ENCODE measurements at places on chromosomes 3 and 15.

DNA sequence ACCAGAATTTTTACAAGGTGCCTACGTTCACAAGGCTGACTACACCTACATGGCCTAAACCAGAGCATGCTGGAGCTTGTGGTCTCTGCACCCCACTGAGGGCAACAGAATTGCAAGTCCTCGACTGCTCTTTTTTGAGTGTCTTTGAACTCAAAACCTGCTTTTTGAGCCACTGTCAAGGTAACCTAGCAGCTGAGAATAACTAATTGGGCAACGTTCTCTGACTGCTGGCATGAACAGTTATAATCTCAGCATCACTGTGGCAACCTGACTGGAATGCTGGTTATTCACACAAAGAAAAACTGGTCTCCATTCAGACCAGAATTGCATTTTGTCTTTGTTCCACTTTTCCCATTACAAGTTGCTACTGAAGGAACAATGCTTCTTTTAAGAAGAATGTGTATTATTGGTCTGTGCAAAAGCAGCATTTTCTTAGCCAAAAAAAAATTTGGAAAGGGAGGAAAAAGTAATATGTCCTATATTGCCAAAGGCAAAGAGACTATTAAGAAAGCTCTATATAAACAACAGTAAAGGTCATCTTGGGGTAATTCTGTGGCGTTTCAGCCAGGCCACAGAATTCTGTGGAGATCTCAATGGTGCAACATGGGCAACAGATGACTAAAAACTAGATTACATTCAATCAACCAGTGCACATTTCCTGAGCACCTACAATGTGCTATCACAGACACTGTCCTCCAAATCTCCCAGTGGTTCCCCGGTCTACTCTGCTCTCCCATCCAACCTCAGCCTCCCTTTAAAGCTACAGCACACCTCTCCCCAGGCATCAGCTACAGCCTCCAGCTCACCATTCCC lies 76.8 kb downstream of the TNIK start:
- no peak for DNase-seq

GRCh38 chr3:124843047-124843446 lies 44.1 kb downstream of the ITGB5 start:
- DNase-seq: no peak

DNA sequence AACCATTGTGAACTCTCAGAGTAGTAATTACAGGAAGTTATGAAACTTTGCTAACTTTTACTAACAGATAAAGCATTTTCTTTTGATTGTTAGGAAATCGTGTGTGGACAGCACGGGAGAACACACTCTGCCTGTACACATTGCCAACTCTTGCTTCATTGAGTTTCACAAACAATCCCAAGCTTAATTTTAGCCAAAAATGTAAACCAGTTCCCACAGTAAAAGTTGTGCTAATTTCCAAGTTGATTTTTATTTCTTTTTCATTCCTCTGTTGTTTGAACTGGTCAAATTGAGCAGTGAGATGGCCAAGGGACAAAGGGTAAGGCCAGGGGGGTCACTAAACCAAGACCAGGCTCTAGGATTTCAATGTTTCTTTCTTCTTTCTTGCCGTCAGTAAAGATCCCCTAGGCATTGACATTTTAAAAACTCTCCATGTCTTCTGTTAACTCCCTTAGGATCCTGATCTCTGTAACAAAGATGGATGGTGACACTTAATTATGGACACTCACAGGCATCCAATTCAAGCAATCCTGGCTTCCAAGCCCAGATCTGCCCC lies 414.9 kb downstream of the RBMS3 start:
- DNase-seq: no peak

- no peak for DNase-seq
These were observed 579 bp upstream of the UBE3A start for GRCh38 chr15:25439369-25439836.

DNA sequence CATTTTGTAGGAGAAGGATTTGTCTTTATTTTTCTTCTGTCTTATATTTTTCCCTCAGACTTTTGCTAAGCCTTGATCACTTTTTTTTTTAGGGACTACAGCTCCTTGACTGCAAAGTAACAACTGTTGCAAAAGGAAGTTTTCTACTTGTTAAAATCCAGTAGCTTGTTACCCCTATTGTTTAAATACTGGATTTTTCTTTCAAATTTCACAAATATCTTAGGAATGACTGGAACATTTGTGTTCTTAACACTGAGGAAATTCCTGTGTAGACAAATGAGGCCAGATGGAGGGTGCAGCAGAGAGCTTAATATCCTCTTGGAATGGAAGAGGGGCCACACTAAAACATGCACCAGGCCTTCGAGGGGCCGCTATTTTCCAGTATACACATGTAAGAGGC lies 3.2 kb upstream of the PGPEP1L start:
- DNase-seq: no peak

DNA sequence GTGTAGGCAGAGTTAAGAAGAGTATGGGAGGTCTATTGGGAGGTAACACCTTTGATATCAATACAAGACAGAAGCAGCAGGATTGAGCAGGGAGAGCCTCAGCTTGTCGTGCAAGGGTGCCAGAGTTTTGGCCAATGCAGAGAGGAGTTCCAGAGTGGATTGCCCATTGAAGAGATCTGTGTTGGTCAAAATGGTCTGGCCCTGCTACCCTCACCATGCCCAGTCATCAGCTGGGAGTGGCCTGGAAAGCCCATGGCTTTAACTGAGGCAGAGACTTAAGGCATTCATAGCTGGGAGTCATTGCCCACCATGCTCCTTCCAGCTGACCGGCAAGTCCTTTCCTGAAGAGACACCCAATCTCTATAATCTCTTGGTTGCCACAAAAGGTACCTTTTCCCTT lies 271.3 kb downstream of the ABHD5 start:
- DNase-seq: no peak

- no peak for DNase-seq
These were observed 2.6 kb downstream of the PCSK6 start for GRCh38 chr15:101486696-101487459.

DNA sequence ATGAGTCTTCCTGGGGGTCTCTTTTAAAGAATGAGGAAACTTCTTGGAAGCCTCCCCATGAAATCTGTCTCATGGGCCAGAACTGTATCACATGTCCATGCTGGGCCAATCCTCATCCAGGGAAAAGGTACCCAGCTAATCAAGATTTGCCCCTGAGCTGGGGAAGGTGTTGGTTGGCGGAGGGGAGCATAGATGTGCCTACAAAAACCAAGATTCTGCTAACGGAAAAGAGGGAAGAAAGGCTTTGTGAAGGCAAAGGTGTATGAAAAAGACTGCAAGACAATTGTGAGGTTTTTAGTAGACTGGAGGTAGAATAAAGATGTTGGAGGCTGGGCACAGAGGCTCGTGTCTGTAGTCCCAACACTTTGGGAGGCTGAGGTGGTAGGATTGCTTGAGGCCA lies 18.5 kb upstream of the BLM start:
- DNase-seq: no peak

GRCh38 chr3:121869736-121870135 lies 24.5 kb upstream of the SLC15A2 start:
- no peak for DNase-seq

DNA sequence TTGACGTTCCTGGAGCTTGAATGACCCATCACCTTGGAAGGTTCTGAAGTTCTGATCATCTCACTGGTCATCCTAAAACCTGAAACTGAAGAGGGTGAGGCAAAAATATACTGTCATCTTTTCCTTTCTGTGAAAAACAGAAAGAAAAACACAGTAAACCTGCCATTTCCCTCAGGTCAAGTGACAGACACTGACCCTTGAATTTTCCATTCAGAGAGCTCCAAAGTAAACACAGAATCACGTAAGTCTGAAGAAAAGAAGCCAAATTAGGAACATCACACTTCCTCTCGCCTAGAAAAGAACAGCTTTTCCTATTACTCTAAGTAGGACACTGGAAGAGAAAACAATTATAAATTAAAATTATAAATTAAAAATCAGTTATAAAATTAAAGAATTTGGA lies 78.7 kb upstream of the TGFBR2 start:
- DNase-seq: no peak

GRCh38 chr3:73687106-73688004 lies 62.6 kb upstream of the PDZRN3 start:
- DNase-seq: no peak

DNA sequence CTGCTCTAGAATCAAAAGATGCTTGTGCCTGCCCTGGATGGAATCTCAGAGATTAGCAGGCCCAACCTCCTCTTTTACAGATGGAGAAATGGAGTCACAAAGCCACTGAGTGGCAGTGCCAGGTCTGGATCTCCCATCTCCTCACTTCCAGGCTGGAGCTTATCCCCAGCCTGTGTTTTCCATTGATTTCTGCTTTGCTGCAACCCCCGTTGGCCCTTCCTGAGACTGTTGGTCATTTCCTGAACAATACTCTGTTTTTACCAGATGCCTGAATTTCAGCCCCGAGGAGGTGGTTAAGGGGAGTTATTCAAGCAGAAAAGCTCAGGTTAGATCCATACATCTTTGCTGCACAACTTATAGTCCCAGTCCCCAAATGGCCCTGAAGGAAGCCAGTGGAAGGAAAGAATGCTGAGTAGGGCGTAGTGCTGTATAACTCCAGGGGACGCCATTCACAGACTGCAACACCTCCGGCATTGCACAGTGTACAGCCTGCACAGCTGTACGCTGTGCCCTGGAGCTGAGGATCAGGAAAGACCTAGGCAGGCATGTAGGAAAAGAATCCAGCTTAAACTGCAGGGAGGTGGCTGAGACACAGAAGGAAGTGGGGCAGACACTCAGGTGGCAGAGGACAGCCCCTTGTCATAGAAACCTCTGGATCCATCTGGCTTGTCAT lies 77.5 kb downstream of the RPLP1 start:
- no peak for DNase-seq

All from suppressor macrophage (primary cell).